ENCODE measurements at places on chromosomes 3 and 15.

DNA sequence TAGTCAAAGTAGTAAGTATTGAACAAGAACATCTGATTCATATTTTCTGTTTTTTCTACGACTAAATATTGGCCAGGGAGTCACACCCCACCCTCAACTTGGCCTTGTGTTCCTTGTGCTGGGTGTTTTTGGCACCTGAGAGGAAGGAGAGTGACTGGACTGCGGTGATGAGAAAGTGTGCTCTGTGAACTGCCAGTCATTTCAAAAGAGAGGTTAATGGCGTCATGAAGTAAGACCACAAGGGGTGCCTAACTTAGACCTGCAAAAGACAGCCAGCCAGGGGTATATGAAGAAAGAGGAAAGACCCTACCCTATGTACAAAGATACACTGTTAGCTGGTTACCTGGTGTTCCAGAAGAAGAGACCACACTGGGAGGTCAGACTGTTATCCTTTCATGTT is 58.4 kb upstream of the COL8A1 start:
- no peak for DNase-seq

DNA sequence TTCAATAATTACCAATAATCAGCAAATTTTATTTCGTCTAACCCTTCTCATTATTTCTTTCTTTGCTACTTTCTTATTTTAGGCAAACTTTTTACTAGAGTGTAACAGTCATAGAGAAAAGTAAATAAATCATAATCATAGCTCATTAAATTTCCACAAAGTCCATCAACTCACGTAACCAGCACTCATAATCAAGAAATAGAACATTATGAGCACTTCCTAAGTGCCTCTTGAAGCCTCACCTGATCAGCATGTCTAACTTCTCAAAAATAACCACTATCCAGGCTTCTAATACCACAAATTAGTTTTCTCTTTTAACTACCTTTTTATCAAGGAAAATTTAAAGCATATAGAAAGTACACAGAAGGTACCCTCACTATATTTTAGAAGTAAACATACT is 38.4 kb upstream of the SLC12A8 start:
- no peak for DNase-seq

DNA sequence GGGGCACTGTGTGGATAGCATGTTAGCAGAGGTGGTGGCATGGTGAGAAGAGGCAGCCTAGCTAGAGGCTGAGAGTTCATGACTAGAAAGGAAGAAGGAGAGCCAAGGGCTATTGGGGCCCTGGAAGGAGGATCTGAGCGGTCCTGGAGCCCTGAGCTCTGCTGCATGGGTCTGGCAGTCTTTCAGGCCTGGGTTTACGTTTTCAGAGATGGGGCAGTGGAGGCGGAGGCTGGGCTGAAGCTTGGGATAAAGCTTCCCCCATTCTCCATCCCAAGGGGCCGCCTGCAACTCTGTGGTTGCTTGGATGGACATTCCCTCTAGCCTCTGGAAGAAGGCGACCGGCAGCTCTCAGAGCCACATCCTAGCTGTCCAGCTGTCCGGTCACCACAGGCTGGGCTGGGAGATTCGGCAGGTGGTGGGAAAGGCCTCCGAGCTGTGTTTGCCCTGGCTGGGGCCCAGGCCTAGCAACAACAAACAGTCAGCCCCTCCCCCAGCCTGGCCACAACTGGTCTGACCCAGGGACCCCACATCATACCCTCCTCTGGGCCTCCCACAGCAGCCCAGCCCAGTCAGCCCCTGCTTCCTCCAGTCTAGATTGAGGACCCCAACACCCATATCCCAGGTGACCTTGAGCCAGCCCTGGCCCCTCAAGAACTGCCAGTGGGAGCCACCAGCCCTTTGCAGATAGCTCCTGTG is 1.8 kb upstream of the SLC38A3 start:
- DNase-seq, result no peak

- peak; percentile 22 for DNase-seq
Measured at GRCh38 chr3:126459111-126459762, 16.5 kb downstream of the ZXDC start.

GRCh38 chr15:70025413-70026296 is 72.1 kb downstream of the TLE3 start:
- no peak for DNase-seq

DNA sequence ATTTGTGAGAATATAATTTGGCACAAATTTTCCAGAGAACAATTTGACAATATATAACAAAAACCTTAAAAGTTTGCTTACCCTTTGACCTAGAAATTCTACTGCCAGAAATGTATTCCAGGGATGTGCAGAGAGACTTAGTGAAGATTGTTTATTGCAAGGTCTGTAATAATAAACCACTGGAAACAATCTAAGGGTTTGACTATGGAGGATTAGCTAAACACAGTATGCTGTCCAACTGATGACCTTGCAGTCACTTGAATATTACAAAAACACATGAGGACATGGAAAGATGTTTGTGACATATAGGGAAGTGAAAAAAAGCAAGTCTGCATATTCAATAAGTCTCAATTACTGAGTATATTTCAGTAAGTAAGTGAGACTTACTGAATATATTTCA is 48.1 kb upstream of the CDV3 start:
- no peak for DNase-seq

GRCh38 chr3:41120460-41120859 is 78.8 kb upstream of the CTNNB1 start:
- DNase-seq, result no peak

DNA sequence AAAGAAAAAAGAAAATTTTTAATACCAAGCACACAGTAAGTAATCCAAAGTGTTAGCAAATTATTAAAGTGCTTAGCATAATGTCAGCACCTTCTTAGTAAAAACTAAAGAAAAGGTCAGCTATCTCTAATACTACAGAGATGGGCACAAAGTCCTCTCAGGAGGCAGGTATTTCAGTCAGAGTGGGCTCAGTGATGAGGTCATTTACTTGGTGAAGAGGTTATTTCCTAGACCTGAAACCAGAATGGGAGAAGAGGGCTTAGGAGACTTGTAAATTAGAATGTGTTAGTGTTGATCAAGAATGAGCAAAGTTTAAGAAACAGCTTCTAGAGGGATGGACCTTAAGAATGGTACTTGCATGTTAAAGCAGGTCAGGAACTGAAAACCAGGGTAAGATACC is 8.7 kb upstream of the PKM start:
- DNase-seq, result no peak

DNA sequence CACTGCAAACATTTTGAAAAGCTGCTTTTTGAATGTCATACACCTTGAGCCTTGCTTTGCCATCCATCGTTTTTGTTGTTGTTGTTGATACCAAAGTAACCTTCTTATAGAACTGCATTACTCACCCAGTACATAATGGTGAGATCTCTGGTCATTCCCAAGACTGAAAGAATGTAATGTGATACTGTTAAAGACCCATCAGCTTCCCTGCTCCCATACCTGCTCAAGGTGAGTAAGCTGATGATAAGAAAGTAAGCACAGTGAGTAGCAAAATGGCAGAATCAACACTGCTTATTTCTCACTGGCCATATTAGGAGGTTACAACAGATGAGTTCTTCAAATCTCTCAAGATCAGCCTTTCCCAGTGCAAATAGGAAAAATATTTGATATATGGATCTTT is 89.8 kb downstream of the CADPS start:
- no peak for DNase-seq

DNA sequence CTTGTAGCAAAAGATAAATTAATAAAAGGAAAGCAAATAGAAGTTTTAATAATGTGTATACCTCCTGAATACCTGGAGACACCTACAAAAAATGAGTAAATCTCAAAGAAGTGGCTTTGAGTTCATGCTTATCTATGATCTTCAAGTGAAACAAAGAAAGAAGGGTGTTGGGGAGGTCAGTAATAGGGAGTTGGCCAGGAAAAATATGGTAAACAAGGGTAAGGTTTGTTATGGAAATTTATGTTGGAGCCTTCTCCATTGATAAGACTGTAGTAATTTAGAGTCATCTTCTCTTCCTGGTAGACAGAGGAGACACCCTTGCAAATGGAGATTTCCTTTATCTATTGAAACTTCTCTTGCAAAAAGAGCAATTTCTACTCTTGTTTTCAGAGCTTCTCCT is 6.6 kb upstream of the CCR8 start:
- DNase-seq, result no peak

- no peak for DNase-seq
Measured at GRCh38 chr3:46895761-46896160, 18.2 kb downstream of the PTH1R start.

DNA sequence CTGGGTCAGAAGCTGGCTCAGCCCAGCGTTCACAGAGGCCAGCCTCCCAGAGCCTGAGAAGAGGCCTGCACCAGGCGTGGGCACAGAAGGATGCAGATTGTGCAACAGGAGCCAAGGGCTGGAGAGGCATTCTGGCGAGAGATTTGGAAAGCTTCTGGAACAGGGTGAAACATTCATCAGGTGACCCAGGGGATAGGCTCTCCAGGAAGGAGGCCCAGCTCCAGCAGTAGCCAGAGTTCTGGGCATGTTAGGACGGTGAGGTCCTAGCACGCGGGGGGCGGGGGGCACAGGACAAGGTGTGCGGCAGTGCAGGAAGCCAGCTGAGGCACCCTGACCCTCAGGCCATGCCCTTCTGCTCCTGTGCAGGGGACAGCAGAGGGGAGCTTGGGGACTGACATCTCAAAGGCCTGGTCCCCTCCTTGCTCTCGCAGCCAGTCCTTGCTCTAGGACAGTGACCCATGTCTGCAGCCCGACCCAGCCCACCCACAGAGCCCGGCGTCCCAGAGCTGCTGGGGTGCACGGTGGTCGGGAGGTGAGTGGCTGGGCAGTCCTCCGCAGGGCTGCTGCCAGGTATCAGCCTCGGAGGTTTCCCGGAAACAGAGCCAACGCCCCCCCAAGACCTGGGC is 111.7 kb upstream of the KLF13 start:
- peak; percentile 71 for DNase-seq

GRCh38 chr15:74441248-74441941 is 7.6 kb upstream of the SEMA7A start:
- no peak for DNase-seq

- DNase-seq, result no peak
Measured at GRCh38 chr3:124492824-124493223, 237.4 kb upstream of the UMPS start.

DNA sequence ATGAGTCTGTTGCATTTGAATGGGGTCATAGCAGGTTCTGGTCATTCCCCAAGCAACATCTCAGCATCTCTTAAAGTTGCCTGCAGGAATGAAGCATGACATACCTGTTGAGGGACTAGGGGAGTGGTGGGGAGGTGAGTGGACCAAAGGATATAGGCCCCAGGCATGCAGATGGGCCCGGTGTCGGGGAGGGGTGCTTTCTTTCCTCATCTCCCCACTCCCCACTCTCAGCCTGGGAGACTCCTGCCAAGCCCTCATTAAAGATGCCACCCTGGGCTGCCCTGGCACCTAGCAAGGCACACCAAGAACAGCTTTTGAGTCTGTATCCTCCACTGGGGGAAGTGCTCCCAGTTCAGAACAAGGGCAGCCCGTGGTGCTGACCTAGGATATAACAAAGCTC is 54.2 kb downstream of the GRIP2 start:
- no peak for DNase-seq

GRCh38 chr3:184590795-184591194 is 29.2 kb downstream of the EPHB3 start:
- DNase-seq, result peak; percentile 69

GRCh38 chr15:56866803-56867202 is 51.6 kb upstream of the TCF12 start:
- DNase-seq, result no peak

GRCh38 chr3:57160076-57160764 is 4.9 kb downstream of the IL17RD start:
- peak; percentile 67 for DNase-seq

DNA sequence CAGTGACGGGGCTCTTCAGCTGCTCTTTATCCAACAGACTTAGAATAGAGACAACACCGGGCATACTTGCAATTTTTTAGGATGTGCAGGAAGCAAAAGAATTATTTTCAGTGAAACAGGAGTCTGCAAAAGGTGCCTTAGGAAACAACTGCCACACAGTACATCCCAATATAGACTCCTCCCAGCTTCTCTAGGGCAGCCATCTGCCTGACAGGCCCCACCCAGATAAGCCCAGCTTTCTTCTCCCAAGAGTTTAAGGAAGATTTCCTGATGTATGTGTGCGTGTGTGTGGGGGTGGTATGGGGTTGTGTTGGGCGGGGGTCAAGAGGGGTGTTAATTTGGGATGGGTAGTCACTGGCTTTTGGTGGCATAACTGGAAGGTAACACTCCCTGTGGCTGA is 21.5 kb downstream of the MAP2K1 start:
- no peak for DNase-seq

DNA sequence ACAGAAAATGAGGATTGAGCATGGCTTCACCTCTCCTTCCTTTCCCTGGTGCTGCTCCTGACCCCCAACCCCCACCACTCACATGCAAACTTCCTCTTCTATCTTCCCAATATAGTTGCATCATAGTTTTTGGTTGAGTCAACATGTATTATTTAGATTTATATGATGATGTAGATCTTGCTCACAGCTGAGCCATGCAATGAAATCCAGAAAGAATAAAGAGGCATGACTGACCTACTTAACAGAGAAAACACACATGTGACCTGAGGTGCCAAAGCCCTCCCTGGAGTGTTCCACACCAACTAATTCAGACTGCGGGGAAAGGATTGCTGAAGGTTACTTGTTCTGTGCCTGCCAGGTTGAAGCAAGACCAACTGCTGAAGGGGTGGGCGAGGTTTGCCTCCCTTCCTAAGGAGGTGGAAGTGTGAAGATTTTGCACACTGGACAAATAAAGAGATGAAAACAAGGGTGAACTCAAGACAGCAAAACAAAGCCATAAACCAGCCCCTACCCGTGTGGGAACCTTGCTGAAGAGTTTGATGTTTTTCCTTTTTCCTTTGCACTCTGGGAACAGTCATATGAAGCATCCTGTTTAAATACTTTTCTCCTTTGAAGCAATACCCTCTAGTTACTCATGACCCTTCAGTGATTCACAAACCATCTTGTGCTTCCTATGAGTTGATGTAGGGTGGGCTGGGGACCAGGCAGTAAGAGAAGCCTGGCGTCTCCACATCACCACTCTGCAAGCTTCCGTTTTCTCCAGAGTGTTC is 155.2 kb upstream of the UBE2E1 start:
- DNase-seq, result no peak

- no peak for DNase-seq
Measured at GRCh38 chr3:17833786-17834559, 91.5 kb upstream of the TBC1D5 start.

DNA sequence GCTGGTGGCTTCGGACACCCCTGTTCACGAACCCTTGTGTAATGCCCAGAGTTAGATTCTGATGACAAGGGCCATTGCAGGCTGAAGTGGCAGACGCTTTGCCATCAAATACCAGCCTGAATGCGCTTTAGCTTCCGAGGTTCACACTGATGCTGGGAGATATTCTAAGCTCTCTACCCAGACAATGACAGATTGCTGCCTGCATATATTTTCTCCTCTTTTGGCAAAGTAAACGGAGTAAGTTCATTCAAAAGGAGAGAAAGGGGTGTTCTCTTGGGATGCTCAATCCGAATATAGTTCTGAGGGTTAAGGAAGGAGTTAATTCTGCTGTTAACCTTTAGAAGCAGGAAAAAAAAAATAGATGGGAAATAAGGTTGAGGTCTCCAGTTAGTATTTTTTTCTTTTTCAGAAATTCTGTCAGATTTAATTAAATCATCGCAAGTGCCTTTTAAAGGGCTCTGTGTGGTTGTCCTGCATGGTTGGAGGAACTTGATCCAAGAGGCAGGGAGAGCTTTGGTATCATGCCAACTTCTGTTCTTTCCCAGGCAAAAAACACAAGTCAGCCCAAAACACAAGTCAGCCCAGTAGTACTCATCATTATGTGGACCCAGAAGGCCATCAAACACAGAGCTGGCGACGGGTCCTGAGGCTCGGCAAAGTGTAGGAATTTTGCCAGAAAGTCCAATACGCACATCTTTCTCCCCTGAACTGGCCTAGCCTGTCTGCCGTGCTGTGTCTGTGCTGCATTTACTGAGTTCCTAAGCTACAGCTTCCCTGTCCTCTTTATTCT is 70.9 kb upstream of the ST8SIA2 start:
- no peak for DNase-seq
